ENCODE measurements at places on chromosomes 16 and 17.

DNA sequence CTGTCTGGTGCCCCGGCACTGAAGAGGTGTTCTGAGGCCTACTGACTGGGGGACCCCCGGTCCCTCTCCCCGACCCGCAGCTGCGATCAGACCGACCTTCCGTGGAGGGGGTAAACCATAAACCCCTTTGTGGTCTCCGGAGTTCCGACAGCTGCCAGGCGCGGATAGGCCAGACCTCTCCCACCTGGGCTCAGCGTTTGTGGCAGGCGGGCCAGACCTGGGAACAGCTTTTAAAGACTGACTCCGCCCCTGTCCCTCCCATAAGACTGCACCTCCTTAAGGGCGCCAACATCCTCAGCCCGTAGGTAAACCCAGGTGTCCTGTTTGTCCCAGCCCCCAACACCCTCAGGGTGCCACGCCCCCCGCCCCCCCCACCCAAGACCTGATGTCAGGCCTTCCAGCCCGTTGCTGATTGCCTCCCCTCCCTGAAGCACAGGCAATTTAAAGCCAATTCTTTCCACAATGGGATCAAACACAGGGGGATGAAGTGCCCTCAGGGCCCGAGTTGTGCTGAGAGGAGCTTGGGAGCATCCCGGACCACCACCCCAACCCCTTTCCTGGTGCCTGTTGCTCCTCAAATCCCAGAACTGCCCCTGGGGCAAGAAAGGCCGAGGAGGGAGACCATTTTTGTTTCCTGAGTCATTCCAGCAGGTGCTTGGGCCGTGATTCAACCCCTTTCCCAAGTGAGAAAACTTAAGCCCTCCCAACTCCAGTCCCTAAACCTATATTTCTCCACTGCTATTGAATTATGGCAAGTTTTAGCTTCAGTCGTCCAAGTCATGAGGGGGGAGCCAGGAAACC lies at the start of gene SOX15:
Gene SOX15 (minus strand): TSS at position 204 of the 801 bp plus-strand sequence. CDS start 418 bp downstream, outside the sequence.
- DNase-seq, result no peak

- DNase-seq, result no peak
Observed at GRCh38 chr17:29573558-29573869, 5.0 kb downstream of the TP53I13 start.

DNA sequence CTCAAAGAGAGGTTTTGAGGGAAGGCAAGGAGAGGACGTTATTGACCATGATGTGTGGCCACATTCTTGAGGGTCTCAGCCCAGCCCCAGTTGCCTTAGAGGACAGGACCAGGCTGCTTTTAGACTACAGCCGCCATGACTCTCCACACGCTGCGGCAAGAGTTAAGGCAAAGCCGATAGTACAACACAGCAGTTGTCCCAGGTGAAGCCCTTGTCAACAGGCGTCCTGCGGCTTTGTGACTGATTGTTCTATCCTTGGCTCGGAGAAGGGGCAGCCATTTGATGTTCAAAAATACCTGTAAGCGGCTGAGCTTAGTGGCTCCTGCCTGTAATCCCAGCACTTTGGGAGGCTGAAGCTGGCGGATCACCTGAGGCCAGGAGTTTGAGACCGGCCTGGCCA lies 28.8 kb downstream of the TMEM92 start:
- DNase-seq, result no peak

GRCh38 chr17:49089094-49089493 lies 43.5 kb upstream of the B4GALNT2 start:
- DNase-seq, result no peak

DNA sequence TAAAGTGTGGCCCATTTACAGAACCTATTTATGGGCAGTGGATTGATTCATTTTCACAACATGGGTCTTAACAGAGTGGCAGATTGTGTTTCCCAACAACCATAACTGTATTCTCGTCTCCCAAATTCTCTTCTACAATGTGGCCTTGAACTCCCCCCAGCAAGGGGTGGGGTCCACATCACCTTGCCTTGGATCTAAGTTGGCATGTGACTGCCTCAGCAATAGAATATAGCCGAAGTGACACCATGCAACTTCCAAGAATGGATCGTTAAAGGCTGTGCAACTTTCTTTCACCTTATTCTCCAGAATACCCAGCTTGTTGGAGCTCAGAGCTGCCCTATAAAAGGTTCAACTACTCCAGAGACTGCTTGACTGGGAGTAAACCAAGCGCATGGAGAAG lies 72.0 kb upstream of the CDH5 start:
- DNase-seq, result no peak

DNA sequence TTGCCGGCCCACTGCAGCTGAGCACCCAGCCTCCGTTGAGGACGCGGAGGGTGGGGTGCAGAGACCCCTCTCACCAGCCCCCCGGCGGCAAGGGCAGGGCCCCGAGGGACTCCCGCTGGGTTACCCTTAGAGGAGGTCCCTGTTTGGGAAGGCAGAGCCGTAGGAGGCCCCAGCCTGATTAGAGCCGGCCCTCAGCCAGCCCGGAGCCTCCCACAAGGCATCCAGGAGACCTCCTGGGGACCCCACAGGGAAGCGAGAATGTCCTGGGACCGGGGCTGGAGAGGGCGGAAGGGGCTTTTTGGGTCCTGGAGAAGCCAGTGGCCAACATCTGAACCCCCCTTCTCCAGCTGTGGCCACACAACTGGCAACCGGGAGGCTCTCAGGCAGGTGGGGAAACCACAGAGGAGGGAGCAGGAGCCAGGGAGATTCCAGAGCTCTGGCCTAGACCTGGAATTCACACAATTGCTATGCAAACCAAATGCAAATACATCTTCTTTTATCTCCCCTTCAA lies 21.7 kb upstream of the SP6 start:
- no peak for DNase-seq

- peak; percentile 96 for DNase-seq
Observed at GRCh38 chr17:60435244-60436167, 13.2 kb downstream of the CHCT1 start.

DNA sequence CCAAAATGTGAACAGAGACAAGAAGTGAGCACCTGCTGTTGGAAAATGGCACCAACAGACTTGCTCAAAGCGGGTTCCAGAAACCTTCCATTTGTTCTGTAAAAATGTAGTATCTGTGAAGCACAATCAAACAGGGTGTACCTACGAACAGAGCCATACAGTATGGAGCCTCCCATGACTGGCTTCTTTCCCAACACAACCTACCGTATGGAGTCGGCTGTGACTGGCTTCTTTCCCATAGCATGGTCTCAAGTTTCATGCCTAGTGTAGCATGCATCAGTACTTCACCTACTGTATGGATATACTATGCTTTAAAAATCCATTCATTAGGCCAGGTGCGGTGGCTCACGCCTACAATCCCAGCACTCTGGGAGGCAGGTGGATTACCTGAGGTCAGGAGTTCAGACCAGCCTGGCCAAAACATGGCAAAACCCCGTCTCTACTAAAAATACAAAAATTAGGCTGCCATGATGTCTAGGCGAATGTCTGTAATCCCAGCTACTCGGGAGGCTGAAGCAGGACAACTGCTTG lies 26.2 kb downstream of the YWHAE start:
- DNase-seq, result no peak

DNA sequence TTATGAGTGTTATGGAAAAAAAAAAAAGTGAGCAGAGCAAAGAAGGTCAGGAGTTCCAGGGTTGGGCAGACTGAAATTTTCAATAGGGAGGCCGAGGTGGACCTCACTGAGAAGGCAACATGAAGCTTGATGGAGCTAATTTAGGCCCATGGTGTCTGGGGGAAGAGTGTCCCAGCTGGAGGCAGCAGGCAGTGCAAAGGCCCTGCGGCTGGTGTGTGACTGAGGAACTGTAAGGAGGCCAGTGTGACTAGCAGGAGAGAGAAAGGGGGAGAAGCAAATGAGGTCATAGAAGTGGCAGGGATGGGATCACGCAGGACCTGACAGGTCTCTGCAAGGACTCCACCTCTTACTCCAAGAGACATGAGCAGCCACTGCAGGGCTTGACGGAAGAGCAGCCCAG lies 10.2 kb downstream of the ARHGEF15 start:
- no peak for DNase-seq

DNA sequence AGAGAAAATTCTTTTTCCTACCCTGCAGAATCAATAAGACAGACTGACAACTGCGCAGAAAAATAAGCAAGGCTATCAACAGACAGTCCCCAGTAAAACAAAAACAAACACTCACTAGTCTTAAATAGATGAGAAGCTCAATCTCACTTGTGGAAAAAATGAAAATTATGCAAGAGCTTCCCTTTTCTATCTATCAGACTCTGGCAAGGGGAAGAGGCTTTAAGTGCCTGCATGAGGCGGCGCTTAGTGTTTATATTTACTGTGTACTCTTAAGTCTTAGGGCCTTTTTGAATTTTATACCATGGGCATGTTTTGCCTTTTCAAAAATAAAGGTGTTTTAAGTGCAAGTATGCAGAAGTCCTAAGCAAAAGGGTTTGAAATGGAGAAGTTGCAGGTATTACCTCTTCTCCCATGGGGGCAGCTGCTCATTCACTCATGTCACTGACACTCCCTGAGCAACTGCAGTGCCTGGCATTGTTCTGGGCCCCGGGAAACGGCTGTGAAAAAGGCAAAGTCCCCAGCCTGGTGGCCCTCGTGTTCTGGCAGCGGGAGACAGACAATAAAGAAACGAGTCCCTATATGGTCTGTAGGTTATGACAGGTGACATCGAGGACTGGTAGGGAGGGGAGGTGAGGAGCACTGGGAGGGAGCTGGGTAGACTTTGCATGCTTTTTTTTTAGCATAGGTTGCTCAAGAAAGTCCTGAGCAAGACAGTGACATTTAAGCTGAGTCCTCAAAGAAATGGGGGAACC lies 35.2 kb downstream of the HSBP1 start:
- DNase-seq, result peak; percentile 37

- DNase-seq, result no peak
Observed at GRCh38 chr17:81210868-81211267, 11.9 kb downstream of the CEP131 start.

- DNase-seq, result no peak
Observed at GRCh38 chr17:64357191-64357981, 33.3 kb downstream of the PECAM1 start.

GRCh38 chr16:23700509-23700908 lies 12.5 kb downstream of the ERN2 start:
- no peak for DNase-seq

DNA sequence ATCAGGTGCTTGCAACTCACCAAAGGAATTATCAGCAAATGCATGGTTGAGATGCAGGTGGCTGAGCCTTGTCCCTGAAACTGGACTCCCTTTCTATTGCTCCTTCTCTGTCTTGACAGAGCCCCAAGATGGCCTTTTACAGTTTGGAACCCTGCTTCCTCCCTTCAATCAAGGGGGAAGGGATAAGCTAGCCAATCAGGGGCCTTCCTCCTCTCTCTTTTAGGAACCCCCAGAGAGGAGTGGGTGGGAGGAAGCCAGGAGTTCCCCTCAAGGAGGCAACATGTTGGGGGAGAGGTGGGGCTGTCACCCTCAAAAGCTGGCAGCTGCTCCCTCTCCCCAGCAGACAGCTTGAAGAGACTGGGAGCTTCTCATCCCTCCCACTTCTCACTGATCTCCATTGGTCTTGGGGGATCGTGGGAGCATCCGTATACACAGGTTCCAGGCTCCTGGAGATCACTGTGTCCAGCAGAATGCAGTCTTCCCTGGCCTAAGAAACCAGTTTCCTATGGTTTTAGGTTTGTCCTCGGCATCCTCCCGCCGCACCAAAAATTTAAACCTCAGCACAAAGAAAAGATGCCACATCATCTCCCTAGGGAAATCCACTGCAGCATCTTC lies 7.2 kb downstream of the RASL10B start:
- no peak for DNase-seq

GRCh38 chr17:37608351-37609169 lies 658 bp downstream of the SYNRG start:
- DNase-seq, result peak; percentile 83

GRCh38 chr17:5919089-5919488 lies 151.1 kb upstream of the WSCD1 start:
- DNase-seq, result no peak

- no peak for DNase-seq
Observed at GRCh38 chr16:86739808-86740207, 161.5 kb downstream of the FOXL1 start.

DNA sequence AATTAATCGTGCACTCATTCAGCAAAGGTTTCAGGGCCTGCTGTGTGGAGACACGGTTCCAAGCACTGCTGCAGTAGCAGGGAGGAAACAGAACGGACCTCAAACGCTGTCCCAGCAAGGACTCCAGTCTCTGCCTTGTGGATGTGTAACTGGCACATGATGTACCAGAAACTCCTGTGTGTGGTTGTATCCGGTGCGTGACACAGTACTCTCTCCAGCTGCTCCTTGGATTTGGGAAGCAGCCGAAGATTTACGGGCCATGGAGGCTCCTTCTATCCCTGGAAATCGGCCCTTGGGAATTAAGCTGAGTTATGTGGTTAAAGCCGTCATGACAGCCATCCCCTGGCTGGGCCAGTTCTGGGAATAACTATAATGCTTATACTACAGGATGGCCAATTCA lies 8.5 kb upstream of the ANKRD11 start:
- peak; percentile 35 for DNase-seq

GRCh38 chr16:15708096-15708495 lies 58.1 kb downstream of the NDE1 start:
- DNase-seq, result peak; percentile 31

DNA sequence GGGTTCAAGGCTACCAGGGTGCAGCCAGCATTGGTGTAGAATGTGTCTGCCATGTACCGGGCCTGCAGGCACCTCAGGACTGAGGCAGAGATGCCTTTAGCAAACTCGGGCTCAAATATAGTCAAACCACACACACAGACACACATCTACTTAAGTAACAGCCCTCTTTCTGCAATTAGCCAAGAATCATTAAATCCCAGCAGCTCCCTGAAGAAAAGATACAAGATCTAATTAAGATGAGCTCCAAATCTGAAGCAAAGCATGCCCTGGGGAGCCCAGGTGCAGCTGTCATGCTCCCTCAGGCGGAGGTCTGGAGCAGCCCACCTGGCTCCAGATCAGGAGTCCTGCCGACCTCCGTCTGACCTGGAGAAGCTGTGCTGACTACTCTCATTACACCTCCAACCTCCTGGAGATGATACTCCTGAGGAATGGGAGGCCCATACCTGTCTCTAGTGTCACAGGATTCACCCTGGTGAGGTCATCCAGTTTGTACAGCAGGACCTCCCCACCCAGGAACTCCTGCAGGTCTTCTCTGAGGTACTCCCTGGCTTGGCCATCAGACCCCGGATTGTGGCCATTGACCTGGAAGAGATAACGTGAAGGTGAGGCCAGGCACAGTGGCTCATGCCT lies 6.9 kb downstream of the MYO19 start:
- no peak for DNase-seq
